ENCODE measurements at places on chromosomes 7 and 10.

DNA sequence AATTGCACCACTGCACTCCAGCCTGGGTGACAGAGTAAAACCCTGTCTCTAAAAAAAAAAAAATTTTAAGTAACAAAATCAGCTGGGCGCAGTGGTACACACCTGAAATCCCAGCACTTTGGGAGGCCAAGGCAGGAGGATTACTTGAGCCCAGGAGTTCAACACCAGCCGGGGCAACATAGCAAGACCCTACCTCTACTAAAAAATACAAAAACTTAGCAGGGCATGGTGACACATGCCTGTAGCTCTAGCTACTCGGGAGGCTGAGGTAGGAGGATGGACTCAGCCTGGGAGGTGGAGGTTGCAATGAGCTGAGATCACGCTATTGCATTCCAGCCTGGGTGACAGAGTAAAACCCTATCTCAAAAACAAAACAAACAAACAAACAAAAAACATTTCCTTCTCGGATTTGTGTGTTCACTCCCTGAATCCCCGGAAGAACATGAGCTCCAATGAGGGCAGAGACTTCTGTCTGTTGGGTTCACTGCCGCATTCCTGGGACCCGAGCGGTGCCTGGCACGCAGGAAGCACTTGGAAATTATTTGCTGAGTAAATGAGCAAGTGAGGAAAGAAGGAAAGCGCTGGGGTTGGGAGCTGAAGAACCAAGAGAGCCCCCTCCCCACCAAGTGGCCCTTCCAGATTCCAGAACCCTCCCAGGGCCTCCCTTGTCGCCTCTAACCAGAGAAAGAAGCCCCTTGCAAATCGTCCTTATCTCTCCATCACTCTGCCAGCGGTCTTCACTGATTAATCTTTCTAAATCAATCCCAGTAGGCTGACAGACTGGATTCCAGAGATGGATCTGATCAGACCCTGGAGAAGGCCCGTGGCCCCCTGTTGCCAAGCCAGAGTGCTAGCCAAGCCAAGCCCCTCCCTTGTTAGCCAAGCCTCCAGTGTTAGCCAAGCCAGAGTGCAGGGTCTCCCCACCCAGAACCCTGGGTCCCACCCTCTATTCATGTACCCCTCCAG, 6.2 kb downstream of the TNRC18 start:
- no peak for DNase-seq

GRCh38 chr10:100020142-100020885, 10.6 kb upstream of the DNMBP start:
- peak; percentile 96 for DNase-seq

GRCh38 chr10:124266468-124267230, 152.1 kb downstream of the OAT start:
- DNase-seq, result no peak

GRCh38 chr10:48511875-48512231, 93.0 kb downstream of the ARHGAP22 start:
- DNase-seq, result no peak

DNA sequence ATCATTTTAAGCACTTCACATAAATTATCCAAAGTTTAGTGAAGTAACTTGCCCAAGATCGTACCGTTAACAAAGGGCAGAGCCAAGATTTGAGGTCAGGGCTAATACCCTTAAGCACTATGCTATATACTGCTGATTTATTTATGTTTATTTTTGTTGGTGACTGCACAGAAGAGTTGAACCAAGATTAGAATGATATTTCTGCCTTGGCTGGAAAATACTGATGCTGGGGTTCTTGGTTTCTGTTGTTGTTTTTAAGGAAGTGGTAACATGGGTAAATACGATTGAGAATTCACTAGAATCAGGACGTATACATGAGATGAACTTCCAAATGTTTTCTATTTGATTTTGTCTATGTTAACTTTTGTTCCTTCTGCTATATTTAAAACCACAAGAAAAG, 9.3 kb downstream of the ADD3 start:
- no peak for DNase-seq
